ENCODE measurements at places on chromosomes 3 and 15.
A peak's percentile ranks its signal among the peaks of the same experiment; 100 is the strongest.

GRCh38 chr3:122357828-122358702 is 25.0 kb downstream of the MIX23 start:
- DNase-seq: no peak

- DNase-seq: no peak
Measured at GRCh38 chr3:44132061-44132460, 109.6 kb upstream of the TOPAZ1 start.

- peak; percentile 87 for DNase-seq
Measured at GRCh38 chr3:73448761-73449301, 175.9 kb downstream of the PDZRN3 start.

GRCh38 chr15:98676586-98677270 is 28.4 kb downstream of the IGF1R start:
- no peak for DNase-seq

DNA sequence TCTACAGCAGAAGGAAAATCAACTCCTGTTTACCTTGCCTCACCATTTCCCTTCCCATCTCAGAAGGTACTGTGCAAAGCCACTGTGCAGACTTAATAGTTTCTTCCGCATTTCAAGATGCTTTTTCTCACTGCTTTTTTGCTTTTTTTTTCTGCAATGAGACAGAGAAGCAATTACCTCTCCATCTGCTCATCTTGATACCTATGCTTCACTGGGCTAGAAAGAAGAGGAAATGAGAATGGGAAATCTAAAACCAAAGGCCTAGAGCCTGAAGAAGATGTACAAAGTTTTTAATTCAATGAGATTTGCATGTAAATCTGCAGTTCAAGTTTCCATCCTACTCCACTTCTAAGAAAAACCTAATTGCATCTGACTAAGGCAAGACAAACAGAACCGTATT is 238.1 kb upstream of the SETMAR start:
- DNase-seq: peak; percentile 40

DNA sequence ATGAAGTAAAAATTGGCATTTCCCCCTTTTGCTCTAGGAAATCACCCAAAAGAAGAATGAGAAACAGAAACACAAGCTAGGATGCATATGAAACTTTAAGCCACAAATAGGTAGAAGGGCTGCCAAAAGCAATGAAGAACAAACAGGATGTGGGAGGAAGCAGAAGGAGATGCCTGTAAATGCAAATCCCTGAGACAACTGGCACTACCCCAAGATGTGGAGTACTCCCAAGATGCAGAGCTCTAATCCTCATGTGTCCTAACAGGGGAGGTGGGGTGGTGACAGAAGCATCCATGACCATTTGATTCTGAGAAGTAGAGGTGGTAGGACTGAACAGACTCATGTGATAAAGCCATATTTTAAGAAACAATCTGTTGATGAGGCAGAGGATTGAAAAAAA is 31.9 kb upstream of the ZNF280D start:
- no peak for DNase-seq

DNA sequence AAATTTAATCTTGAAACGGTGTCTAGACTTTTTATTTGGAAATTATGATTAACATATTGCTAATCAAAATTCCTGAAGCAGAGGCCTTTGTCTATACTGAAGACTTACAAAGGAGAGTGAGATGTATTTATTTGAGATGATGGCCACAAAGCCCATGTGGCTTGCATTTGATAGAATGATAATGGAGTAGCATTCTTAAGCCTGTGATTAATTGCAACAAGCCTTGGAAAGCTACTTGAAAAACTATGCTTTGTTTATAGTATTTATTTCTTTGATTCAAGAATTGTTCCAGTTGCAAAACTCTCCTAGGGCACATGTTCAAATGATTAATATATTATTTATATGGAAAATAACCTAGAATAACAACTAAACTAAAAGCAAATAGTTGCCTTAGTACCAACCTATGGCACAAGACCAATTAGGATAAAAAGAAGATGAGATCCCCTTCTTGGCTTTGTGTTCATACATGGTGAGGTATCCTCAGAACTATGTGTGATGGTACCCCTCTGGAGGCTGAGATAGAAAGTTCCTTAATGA is 244.1 kb upstream of the TBL1XR1 start:
- DNase-seq: no peak

GRCh38 chr15:62887113-62887570 is 155.4 kb upstream of the TPM1 start:
- no peak for DNase-seq

Measured in GM12864 (cell line).